Activated CD4-positive, alpha-beta T cell treated with anti-CD3 and anti-CD28 coated beads, Interleukin-2, amount 10 ng/mL, durations not matched to agents 24 days and 14 days (primary cell): ENCODE measurements at places on chromosomes 6 and 20. TPM values are rescaled to one million over a fixed set of nuclear protein-coding genes. Genes with fewer than 3 reads are reported as not detected.

- DNase-seq = peak; percentile 28
Observed at GRCh38 chr20:5349448-5349847, 32.7 kb upstream of the PROKR2 start.

GRCh38 chr6:90290811-90291420 lies 5.7 kb downstream of the BACH2 start:
- peak; percentile 37 for DNase-seq

Gene TOMM34
- total RNA-seq = 63.4 and 64.5 TPM in 2 replicates

Gene NR2E1
- not detected in 2 replicates for total RNA-seq

Gene KCNK5
- 33.8 and 35.3 TPM in 2 replicates for total RNA-seq

Gene MROH8
- total RNA-seq = 0.63 and 1.3 TPM in 2 replicates

GRCh38 chr6:85127168-85127498 lies 322.8 kb upstream of the NT5E start:
- DNase-seq = no peak

Gene CST5
- not detected in 2 replicates for total RNA-seq

- no peak for DNase-seq
Observed at GRCh38 chr20:59730722-59731121, 126.4 kb downstream of the PHACTR3 start.

DNA sequence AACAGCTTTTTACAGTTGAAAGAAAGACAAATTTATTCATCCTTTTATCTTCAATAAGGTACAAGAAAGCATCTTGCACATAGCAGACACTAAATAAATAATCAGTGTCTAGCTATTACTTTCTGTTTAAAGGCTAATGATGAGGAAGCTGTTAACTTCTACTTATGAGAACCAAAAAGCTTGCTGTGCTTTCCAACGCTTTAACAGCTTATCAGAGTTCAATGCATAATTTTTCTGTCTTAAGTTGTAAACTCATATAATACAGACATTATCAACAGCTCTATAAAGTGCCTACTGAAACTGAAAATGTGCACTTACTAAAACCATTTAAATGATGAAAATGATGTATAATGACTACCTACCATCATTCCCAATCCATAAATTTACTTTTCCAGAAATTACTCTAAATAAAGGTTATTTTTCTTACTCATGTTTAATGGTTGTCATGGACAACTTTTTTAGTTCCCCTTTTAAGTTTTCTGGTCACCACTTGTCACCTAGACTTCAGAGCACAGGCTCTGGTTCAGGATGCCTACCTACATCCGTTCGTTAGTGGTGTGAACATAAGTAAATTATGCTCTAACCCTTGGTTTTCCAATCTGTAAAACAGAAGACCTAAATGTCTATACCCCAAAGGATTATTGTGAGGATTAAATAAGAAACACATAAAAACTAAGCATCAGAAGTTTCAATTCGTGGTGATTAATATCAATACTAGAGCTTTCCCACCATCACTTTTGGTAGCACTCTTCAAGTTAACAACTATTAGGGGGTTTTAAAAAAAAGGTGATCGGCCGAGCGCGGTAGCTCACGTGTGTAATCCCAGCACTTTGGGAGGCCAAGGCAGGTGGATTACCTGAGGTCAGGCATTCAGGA lies 8.0 kb downstream of the PNISR start:
- no peak for DNase-seq

- DNase-seq = no peak
Observed at GRCh38 chr6:148578489-148578814, 168.4 kb upstream of the UST start.

- no peak for DNase-seq
Observed at GRCh38 chr6:130829333-130829910, 2.2 kb downstream of the SMLR1 start.

GRCh38 chr20:22207280-22207679 lies 377.1 kb downstream of the FOXA2 start:
- no peak for DNase-seq

- no peak for DNase-seq
Observed at GRCh38 chr6:27294409-27294808, 17.7 kb downstream of the POM121L2 start.

Gene DOK5
- total RNA-seq = 37.1 and 38.4 TPM in 2 replicates

DNA sequence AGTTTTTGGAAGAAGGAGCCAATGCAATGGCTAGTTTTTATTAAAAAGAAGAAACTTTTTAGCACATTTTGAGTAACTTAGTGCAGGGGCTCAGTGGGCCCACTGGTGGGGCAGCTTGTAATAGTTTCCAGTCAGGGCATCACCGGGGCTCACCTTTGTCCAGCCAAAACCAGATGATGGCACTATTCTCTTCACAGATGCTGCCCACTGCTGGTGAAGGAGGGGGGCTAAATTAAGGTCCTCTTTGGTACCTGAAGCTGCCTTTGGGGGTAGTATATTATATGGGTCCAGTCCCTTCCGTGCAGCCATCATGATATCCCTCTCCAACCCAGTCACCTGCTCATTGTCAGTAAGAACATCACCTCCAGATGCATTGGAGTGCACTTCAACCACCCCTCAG lies 182.9 kb downstream of the PDE7B start:
- DNase-seq = no peak

Gene ANGPT4
- not detected in 2 replicates for total RNA-seq

- DNase-seq = no peak
Observed at GRCh38 chr20:7171911-7172310, 404.4 kb downstream of the BMP2 start.

GRCh38 chr6:127737009-127737486 lies 160.1 kb downstream of the C6orf58 start:
- DNase-seq = peak; percentile 82

- DNase-seq = no peak
Observed at GRCh38 chr20:6671829-6672228, 95.7 kb upstream of the BMP2 start.

- no peak for DNase-seq
Observed at GRCh38 chr20:32522776-32523612, 62.1 kb downstream of the NOL4L start.

- peak; percentile 88 for DNase-seq
Observed at GRCh38 chr6:33073431-33073871, at the start of gene HLA-DPA1. HLA-DPA1 (minus strand) TSS chr6:33073649.

DNA sequence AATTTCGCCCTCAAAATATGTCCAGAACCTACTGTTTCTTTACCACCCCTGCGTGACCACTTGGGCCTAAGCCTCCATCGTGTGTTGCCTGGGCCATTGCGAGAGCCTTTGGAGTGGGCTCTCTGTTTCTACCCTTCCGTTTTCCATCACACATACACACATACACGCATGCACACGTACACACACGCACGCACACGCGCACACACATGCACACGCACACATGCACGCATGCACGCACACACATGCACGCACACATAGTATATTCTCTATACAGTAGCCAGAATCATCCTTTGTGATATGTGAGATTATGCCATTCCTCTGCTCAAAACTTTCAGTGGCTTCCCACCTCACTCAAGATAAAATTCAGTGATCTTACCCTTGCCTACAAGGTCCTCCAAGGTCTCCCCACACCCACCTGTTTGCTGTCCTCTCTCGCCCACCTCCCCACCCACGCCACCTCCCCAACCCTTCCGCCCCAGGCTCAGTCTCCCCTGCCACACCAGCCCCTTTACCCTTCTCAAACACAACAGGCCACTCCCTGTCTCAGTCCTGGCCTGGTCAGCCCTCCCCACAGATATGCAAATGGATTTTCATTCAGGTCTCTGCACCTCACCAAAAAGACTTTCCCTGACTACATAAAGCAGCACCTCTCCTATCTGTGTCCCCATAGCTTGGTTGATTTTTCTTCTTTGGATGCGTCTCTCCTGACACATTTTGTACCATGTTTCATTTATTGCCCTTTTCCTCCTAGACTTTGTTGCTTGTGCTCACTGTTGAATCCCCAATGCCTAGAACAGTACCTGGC lies 559.6 kb downstream of the CD83 start:
- DNase-seq = no peak

GRCh38 chr6:37657112-37657886 lies 40.4 kb downstream of the MDGA1 start:
- no peak for DNase-seq

DNA sequence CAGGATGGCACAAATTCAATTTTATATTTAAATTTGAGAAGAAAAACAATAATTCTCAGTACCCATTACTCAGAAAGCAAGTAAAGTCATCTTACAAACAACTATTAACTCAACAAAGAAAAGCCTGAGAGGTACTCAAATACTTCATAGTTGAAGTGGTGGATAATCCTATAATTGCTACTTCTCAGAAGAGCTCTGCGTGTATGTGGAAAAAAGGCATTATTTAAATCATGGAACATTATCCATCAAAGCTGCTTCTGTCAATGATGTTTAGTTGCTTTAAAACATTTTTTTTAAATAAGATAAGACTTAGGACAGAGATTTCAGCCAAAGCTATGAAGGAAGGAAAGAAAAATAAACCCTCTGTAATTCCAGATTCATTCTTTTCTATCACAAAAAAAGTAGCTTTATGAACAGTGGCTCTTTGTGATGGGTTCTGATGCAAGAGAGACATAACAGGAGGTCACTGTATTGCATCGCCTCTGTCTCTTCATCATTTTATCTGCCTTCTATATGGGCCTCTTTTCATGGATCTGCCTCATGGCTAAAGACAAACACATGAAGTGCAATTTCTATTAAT lies 367.9 kb upstream of the SLC35B3 start:
- no peak for DNase-seq

Gene TFAP2B
- total RNA-seq = not detected in 2 replicates

- DNase-seq = no peak
Observed at GRCh38 chr20:25084626-25085187, 2.8 kb upstream of the VSX1 start.

GRCh38 chr20:32439132-32439829 lies 81.2 kb downstream of the ASXL1 start:
- DNase-seq = peak; percentile 62

GRCh38 chr20:61026173-61026572 lies 225.9 kb upstream of the CDH4 start:
- DNase-seq = no peak

- DNase-seq = no peak
Observed at GRCh38 chr6:10759312-10759839, 11.8 kb downstream of the TMEM14B start.

DNA sequence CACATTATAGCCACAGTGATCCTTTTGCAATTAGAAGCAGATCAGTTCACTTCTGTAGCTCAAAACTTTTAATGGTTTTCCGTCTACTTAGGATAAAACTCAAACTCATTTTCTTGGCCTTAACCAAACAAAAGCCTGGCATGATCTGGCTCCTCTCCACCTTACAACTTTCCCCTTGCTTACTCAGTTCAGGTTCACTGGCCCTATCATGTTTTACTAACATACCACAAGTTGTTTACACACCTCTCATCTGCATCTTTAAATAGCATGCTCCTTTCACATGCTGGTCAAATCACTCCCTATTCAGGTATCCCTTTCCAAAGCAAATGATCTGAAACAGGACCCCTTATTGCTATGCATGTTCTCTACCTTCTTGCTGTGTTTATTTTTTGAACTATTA lies 191.4 kb upstream of the FAM83B start:
- no peak for DNase-seq

- DNase-seq = no peak
Observed at GRCh38 chr6:95742767-95743289, 165.5 kb downstream of the MANEA start.

Gene SNRPB2
- total RNA-seq = 132 and 134 TPM in 2 replicates

DNA sequence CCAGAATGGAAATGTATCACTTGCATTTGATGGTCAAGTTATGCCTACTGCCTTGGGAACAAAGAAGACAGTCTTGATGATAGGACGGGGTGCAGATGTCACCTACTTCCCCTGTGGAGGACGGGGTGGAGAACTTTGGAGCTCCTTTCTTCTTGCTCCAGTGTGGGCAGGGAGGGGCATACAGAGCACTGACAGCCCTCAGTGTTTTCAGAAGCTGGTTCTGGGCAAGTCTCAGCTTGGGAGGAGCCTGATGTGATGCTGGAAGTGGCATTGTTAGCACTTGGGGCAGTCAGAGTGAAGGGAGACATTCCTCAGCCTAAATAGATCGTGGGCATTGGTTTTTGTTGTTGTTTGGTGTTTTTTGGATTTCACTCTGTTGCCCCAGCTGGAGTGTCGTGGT lies 59.7 kb downstream of the SYNJ2 start:
- DNase-seq = no peak

GRCh38 chr6:163263196-163263595 lies 151.3 kb upstream of the QKI start:
- no peak for DNase-seq

Gene EYA2
- not detected in 2 replicates for total RNA-seq

GRCh38 chr6:160426136-160426535 lies 78.0 kb downstream of the SLC22A3 start:
- no peak for DNase-seq

DNA sequence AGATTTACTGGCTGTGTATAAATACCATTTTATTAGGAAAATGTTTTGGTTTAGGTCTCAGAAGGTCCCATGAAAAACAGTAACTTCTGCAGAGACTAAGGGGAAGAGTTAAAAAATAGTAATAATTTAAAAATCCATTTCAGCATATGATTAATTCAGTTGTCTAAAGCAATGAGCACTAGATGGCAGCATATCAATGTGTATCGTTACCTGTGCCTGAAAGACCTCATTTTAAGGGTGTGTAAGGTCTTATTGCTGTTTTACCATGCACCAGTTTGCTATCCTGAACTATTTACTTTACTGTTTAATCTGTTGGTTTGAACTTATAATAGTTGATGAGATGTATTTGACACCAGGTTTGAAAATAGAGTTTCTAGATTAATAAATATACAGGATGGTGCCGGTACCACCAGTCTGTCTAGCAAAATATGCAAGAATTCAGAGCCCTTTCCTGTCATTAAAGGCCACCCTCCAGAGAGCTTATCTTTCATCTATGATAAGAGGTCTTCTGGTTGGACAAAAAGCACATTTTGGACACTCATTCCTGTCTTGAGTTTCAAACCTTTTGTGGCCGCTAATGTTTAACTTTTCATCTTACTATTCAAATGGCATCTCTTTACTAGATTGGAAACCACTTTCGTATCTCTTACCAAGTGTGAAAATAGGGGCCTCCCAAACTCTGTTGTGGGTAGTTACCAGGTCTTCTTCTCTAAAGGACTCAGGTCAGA lies 8.9 kb upstream of the AHI1 start:
- peak; percentile 79 for DNase-seq
